Stimulated activated CD8-positive, alpha-beta memory T cell treated with anti-CD3 and anti-CD28 coated beads, Interleukin-7, amount 100 ng/mL, for 1 hour (primary cell): ENCODE measurements at places on chromosomes 3 and 15.

GRCh38 chr15:25054329-25054728 lies 99.5 kb downstream of the SNRPN start:
- no peak for DNase-seq

GRCh38 chr3:149845570-149846244 lies 32.7 kb downstream of the RNF13 start:
- no peak for DNase-seq

DNA sequence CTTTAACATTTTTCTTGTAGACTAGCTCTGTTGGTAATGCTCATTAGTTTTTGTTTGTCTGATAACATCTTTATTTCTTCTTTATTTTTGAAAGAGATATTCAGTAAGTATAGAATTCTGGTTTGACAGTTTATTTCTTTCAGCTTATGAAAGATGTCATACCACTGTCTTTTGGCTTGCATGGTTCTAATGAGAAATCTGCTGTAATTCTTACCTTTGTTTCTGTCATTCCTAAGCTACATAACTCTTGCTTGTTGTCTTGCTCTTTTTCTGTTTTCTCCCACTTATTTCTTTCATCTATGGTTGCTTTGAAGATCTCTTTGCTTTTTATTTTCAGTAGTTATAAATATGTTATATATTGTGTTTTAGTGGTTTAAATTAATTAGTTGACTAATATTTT lies 87.2 kb upstream of the PEX5L start:
- no peak for DNase-seq

DNA sequence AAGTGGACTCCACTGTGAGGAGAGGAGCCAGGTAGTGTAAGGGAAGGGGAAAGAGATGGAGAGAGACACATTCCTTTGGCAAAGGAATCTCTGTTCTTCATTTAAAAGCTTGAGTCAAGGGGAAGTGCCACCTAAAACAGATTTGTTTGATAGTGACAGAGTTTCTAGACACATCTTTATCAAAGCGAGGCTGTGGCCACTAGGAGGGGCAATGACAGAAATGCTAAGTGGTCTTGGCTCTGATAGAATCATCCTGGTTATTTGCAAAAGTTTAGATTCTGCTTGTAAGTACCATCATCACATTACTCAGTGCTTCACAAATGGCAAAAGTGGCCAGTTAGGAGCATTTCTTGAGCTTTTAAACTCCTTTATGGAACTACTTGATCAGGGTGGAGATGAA lies 261.4 kb downstream of the CNTN3 start:
- DNase-seq, result no peak

- no peak for DNase-seq
Observed at GRCh38 chr15:69004011-69004410, 10.5 kb upstream of the NOX5 start.

- no peak for DNase-seq
Observed at GRCh38 chr15:86919581-86919980, 839.9 kb downstream of the AGBL1 start.

GRCh38 chr15:49273734-49274318 lies 103.8 kb downstream of the GALK2 start:
- DNase-seq, result no peak

GRCh38 chr3:73213896-73214295 lies 152.4 kb downstream of the EBLN2 start:
- no peak for DNase-seq

- DNase-seq, result no peak
Observed at GRCh38 chr3:88773766-88774165, 333.7 kb upstream of the EPHA3 start.

DNA sequence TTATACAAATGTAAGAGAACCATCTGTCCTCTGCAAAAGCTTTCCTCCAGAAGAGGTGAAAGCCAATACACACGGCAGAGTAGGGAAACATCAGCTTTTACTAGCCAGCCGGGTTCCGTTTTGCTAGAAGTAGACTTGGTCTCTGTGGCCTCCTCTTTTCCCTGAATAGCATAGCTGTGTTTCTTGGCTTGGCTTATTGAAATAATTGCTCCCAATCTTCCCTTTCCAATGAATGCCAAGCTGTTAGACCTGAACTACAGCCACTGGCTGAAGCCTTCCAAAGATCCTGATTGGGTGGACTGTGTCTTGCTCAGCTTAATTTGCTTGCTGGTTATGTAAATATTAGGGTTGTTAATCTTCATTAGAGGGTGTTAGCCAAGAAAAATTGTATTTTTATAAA lies 157.8 kb upstream of the ROPN1 start:
- no peak for DNase-seq

DNA sequence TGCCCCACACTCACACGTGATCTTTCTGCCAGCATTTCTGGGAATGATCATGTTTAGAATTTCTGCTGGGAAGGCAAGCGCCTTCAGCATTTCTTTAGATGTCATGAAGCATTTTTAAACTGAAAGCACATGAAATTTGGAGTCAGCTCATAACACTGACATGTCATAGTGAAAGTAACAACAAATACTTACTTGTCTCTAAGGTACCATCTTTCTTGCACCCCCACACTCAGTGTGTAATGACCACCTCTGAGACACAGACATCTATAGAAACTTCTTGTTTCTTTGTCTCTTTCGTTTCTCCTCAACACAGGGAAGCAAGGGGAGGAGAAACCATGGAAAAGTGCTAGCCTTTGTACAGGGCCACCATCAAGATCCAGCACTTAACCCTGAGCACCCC lies 171.7 kb downstream of the RORA start:
- no peak for DNase-seq

- DNase-seq, result no peak
Observed at GRCh38 chr3:85355572-85355971, 396.8 kb downstream of the CADM2 start.

DNA sequence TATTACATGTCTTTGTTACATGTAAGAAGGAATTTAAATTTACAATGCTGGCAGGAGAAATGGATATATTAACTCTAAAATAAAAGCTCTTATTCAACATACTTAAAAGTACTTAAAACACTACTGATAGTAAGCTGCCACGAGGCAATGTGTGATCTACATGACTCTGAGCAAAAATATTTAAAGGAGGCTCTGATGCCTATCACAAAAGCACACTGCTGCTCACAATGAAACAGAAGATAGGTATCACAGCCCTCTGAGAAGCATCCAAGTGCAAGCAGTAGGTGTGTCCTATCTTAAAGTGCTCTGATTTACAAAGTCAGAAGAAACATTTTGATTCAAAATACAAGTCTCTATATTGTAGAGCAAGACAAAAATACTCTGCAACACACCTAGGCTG lies 371.2 kb upstream of the WNT5A start:
- no peak for DNase-seq

- DNase-seq, result no peak
Observed at GRCh38 chr15:101194546-101195125, 57.2 kb downstream of the CHSY1 start.

GRCh38 chr3:99850608-99851007 lies 32.9 kb downstream of the CMSS1 start:
- DNase-seq, result no peak

DNA sequence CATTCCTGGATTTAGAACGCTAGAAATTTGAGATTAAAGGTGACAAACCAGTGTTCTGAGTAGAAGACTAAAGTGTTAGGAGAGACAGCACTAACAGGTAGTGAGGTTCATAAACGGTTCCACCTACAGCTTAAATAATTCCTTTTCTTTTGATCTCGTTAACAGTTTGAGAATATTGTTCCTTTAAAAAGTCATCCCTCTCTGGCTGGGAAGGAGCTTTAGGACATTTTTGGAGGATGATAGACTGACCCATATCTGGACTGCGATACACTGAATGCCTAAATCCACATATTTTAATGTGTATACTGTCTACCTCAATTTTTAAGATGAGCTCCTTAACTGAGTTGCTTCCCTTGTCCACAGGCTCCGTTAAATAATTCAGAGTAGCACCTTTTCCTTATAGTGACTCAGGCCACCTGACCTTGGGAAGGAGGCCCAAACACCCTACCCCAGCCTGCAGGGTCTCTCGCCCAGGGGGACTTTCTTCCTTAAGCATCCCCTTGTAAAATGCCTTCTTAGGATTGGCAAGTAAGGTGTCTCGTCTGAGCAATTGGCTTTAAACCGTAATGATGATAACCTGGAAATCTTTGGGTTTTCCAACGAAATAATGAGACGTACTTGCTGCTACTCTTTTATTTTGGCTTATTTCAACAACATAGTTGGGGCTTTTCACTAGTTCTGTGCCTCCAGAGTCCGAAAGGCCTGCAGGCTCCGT lies 3.3 kb downstream of the TRIM71 start:
- no peak for DNase-seq

DNA sequence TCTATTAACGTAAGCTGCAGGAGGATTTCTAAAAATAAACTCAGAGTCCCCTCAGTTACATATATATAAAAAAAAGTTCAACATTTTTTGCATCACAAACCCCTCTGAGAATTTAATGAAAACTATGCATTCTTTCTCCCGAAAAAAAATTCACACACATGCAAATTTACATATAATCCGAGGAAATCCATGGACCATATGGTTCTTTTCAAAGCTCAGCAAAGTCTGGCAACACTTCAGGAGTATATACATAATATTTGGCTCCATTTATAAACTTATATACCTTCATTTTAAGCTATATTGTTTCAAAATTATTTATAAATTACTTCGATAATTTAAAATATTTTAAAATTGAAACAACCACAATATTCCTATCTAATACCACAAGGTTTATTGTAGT lies 140.7 kb upstream of the PLXND1 start:
- no peak for DNase-seq

GRCh38 chr3:181292984-181293383 lies 303.4 kb upstream of the DNAJC19 start:
- DNase-seq, result no peak

- no peak for DNase-seq
Observed at GRCh38 chr3:142112601-142113000, 36.7 kb downstream of the TFDP2 start.

DNA sequence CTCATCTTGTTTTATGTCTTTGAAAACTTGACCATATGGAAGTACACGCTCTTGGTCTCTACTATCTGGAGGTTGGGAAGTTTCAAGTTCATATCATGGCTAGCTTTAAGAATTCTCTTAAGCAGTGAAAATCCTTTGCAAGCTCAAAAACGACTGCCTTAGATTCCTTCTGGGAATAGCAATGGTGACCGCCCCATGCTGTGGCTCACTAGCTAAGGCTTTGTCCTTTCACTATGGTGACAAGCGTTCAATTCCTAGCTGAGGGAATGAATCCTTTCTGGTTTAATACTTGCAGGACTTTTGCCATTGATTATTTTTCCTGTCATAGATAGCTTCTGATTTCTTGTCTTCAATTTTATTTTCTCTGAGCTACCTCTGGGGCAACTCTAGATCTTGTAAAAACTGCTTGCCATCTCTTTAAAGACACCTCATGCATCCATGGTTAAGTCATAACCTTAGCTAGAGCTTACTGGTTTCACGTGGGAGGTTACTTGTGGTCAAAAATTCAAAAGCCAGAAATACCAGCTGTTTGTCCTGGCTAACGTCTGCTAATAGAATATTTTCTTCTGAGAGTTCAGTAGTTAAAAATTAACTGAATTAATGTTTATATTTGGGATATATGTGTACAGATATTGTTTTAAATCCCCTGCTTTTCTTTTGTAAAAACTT lies 673.4 kb upstream of the CBLB start:
- no peak for DNase-seq

DNA sequence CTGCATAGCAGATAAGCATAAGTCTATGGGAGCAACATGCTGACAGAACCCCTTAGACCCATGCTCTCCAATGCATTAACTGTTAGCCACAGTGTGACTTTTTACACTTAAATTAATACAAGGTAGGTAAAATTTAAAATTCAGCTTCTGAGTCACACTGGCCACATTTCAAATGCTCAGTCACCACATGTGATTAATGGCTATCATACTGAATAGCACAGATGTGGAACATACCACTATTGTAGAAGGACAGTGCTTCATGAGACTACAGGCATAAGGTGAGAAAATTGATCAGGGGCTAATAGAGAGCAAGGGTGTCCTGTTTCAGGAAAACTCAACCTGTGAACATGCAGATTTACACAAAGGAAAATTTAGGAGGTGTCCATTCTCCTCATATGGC lies 357.0 kb upstream of the SEMA6D start:
- no peak for DNase-seq

DNA sequence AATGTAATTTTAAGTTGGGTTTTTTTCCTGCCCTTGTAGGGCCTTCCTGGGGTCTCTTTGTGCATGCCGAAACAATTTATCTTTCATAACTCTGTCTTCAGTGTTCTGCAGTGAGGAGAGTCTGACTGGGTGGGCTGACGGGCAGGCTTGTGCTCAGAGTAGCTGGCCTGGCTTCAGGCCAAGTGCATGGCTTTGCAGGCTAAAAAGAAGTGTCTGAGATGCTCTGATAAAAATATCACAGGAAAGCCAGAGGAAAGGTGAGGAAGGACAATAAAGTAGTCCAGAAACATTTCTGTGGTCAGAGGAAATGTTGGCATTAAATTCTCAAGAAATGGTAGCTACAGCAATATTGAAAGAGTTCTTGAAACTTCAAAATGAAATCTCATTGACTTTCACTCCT lies 25.5 kb downstream of the ST3GAL6 start:
- DNase-seq, result no peak

DNA sequence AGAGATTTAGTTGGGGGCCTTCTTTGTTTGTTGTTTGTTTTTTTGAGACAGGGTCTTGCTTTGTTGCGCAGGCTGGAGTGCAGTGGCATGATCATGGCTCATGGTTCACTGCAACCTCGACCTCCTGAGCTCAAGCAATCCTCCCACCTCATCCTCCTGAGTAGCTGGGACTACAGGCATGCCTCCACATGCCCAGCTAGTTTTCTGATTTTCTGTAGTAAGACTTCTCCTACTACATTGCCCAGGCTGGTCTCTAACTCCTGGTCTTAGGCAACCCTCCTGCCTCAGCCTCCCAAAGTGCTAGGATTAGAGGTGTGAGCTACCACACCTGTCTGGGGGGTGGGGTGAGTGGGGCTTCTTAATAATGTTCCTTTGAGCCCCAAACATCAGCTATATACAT lies 148.3 kb upstream of the ADAMTS9 start:
- DNase-seq, result no peak

- DNase-seq, result no peak
Observed at GRCh38 chr3:14452740-14453710, 50.6 kb downstream of the SLC6A6 start.

- no peak for DNase-seq
Observed at GRCh38 chr3:173993299-173993698, 595.8 kb downstream of the NLGN1 start.

GRCh38 chr15:80026754-80027153 lies 32.7 kb upstream of the ZFAND6 start:
- DNase-seq, result no peak

DNA sequence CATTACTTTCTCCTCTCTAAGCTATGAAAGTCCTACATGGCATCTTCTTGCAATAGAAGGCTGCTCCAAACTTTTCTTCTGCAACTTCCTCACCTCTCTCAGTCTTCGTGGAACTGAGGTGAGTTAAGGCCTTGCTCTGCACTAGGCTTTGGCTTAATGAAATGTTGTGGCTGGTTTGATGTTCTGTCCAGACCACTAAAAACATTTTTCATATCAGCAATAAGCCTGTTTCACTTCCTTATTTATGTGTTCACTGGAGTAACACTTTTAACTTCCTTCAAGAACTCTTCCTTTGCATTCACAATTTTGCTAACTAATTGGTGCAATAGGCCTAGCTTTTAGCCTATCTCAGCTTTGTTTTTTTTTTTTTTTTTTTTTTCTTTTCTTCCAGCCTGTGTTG lies 335.3 kb upstream of the NECTIN3 start:
- no peak for DNase-seq

- DNase-seq, result no peak
Observed at GRCh38 chr3:134693226-134693625, 42.4 kb upstream of the KY start.
